ENCODE measurements at places on chromosomes 4 and X.

DNA sequence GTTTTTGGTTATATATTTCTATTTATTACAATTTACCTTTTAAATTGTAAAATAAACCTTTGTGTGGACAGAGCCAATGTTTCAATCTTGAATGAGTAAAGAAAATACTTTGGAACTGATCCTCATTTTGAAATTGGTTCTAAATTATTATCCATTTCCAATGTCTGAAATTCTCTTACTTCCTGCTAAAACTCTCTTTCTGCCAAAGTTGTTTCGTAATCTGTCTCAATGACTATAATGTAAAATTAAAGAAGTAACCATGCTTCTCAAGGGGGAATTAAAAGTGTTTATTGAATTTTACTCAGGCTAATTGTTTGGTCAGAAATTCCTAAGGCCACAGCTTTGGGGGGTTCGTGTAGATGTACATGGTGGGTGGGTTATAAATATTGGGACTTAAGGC, 34.8 kb downstream of the YIPF6 start:
- DNase-seq: no peak

DNA sequence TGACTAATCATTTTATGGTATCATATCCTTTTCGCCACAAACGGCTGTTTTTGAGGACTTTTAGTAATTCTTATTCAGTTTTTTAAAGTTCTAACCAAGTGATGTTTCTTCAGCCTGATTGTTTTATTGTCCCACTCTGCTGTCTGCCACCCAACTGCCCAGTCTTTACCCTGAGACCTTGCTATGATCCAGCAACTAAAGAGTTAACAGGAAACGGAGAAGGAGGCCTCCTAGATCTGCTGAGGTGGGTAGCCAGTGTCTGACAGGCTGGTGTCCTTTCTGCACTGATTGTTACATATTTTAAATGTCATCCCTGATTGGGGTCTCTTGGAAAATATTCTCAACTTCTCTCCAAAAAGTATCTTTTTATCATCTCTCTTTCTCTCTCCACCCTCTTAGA, 7.9 kb upstream of the TMEM150C start:
- no peak for DNase-seq

DNA sequence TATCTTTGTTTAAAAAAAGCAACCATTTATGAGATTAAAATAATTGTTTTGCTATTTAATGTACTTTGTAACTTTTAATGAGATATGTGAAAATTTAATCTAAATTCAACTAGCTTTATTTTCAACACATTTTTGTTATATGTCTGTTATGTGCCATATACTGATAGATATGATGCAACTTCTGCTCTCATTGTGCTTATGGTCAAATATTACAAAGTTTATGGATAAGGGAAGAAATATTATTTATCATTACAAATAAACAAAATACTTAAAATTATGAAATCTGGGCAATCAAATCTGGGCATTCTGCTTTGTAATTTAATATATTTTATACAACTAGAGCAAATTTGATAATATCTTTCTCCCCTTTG, 40.0 kb downstream of the PCDH10 start:
- no peak for DNase-seq

GRCh38 chr4:162920649-162921048, 246.0 kb downstream of the NAF1 start:
- no peak for DNase-seq

GRCh38 chr4:95761871-95762270, 78.0 kb upstream of the PDHA2 start:
- no peak for DNase-seq

Measured in NCI-H187 treated with DMSO at 0.1 percent for 48 hours (cell line).